Cardiac muscle cell (in vitro differentiated cells and primary cell): ENCODE measurements at places on chromosomes 6 and 20.

DNA sequence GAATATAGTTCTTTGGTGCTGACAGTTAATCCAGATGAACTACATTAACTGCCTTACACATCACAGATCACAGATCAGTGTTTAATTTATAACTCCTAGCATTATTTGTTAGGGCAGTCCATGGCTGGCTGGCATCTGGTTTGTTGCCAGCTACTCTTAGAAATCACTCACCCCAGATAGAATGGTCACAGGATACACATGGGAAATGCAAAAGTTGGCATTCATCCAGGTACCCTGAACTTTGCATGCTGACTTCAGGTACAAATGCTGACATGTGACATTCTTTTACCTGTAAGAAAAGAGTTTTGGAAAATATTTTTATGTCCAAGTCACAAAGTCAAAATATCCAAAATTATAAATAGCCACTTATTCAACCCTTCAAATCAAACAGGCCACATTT lies 20.2 kb downstream of the FBXL4 start:
- no peak for DNase-seq

DNA sequence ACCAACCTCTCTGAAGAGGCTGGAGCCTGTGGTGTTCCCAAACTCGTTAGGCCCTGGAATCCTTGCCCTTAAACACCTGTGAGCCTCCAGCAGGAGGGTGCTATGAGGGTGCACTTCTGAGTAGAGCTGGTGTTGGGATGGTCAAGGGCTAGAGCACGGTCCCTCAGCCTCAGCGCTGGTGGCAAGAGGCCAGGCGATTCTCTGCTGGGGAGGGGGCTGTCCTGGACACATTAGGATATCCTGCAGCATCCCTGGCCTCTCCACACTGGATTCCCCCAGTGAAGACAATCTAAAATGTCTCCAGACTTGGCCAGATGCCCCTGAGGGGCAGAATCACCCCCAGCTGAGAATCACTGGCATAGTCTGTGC lies 157.8 kb downstream of the SYCP2 start:
- no peak for DNase-seq

DNA sequence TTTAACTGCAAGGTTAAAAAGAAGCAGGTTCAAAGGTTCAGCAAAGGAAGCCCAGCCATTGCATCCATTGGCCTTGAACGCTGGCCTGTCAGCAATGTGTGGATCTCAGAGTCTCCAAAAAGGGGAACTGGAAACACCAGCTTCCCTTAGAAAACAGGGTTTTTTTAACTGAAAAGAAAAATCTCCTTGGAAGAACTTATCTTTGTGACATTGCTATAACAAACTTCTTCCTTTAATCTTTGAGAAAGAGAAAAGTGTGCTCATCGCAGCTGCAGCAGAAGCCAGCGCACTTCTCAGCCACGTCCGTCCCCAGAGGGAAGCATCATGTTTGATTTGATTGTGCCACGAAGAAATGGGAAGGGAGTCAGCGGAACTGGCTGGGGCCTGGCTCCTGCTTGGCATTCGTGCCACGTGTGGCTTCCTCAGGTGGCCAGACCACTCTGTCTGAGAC lies 215.0 kb downstream of the SYNDIG1 start:
- no peak for DNase-seq

- no peak for DNase-seq
Observed at GRCh38 chr20:2399390-2399789, 18.7 kb downstream of the TGM6 start.

- DNase-seq = no peak
Observed at GRCh38 chr20:20286061-20286460, 81.8 kb upstream of the INSM1 start.

- peak; percentile 59 for DNase-seq
Observed at GRCh38 chr6:38012573-38012972, 193.0 kb downstream of the ZFAND3 start.

- DNase-seq = no peak
Observed at GRCh38 chr6:138030872-138031271, 76.3 kb downstream of the PERP start.

DNA sequence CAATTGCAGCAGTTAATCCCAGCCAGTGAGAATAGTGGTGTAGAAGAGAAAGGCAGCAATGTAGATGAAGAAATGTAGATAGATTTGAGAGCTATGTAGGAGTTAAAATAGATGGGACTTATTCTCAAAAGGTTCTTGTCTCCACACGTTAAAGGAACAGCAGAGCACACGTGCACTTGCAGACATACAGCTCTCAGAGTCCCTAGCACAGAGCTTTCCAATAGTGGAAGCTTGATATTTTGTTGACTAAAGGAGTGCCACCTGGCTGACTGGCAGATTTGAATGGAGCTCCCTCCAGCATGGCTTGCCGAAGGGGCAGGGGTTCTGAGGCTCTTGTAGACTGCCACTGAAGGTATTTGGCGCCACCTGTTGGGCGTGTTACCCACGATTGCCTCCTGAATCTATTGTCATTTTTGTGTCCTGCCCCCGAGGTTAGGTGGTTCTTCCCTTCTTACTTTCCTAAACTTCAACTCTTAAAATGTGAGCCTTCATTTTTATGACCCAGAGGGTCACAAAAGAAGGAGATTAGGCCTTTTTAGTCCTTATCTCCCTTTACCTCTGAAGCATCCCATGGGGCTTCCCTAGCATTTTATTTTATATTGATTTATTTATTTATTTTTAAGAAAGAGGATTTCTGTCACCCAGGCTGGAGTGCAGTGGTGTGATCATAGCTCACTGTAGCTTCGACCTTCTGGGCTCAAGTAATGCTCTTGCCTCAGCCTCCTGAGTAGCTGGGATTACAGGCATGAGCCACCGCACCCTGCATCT lies 16.4 kb downstream of the BRD2 start:
- DNase-seq = peak; percentile 89

- peak; percentile 55 for DNase-seq
Observed at GRCh38 chr6:116205281-116205680, 48.6 kb downstream of the TSPYL4 start.

DNA sequence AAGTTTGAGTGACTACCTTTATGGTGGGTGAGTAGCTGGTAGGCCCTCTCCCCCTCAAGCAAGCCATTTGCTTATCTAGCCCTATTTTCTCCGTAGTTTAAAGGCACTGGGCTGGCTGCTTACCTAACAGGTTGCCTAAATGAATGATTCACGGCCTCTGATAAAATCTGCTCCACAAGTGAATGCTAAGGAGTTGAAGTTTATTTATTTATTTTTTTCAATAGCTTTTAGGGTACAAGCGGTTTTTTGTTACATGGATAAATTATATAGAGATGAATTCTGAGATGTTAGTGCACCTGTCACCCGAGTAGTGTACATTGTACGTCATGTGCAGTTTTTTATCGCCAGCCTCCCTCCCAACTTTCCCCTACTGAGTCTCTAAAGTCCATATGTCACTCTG lies 8.3 kb upstream of the CDH26 start:
- no peak for DNase-seq

DNA sequence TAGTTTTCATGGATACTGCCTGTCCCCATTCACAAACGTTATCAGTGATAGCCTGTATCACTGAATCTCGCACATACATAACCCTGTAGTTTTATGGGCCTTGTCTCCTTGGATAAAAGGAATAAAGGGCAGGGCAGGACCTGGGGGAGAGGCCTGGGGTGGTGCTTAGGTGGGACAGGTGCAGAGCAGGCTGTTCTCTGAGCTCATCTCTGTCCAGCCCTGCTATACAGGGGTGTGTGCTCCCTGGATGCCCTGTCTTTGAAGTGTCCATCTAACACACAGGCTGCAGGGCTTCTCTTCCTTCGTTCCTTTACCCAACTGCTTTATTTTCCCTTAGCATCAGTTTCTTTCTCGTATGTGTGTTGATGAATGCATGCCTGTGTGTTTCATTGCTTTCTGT lies 26.4 kb downstream of the BRPF3 start:
- no peak for DNase-seq

- DNase-seq = no peak
Observed at GRCh38 chr6:12527339-12527738, 189.2 kb upstream of the PHACTR1 start.

- no peak for DNase-seq
Observed at GRCh38 chr20:44138867-44139266, 48.1 kb downstream of the JPH2 start.

- no peak for DNase-seq
Observed at GRCh38 chr6:36109092-36109491, 21.2 kb upstream of the MAPK13 start.

- DNase-seq = peak; percentile 96
Observed at GRCh38 chr6:79421707-79422484, 115.3 kb downstream of the LCA5 start.

- peak; percentile 97 for DNase-seq
Observed at GRCh38 chr6:159716247-159717096, 10.8 kb upstream of the WTAP start.

DNA sequence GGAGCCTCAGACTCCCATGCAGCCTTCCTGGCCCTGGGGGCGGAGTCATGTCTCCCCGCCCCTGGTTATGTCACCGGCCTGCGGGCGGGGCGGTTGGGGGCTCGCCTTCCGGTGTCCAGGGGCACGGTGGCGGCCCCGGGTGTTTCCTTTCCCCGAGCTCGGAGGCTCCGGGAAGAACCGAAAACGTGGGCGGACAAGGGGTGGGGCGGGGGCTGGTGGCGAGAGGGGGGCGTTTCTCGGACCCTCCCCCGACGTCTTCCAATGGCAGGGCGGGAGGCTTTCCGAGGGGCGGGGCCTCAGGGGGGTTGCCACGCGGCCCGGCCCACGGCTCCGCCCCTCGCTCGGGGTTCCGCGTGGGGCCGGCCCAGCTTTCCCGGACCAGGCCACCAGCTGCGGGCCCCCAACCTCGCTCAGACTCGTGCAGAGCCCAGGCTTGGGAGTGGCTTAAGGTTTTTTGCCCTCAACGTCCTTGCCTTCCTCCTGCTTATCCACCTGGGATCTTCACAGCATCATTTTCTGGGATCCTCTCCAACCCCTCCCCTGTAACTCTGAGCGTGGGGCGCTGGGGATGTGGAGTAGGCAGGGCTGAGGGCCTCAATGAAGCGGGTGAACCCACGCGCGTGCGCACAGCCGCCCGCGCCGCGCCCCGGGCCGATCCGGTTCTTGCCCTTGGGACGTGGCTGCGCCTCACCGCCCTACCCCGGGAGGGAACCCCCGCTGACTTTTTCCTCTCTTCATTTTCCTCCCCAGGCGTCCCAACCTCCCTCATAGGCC lies 2.1 kb upstream of the NRN1 start:
- DNase-seq = peak; percentile 90

DNA sequence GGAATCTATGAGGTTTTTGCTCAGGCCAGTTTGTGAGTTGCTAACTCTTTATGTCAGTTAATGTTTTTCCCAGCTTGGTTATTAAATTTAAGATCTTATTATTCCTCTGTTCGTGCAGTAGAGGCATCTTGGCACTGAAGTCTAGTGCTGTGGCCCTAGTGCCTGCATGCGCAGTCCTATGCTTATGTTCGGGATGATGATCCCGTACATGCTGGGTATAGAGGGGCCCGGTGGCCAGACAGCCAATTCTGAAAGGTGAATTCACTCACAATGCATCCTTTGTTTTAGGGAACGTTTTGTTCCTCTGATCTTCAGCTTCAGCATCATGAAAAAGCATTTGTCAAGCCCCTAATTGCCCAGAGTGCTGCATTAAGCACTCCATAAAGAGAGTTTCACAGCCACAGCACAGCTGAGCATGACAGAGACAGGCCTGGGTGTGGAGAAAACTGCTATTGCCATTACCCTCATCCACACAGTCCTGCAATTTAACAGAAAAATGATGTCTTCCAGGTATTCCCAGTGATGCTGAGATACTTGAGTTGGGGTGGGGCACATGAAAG lies 39.8 kb upstream of the BACH2 start:
- no peak for DNase-seq

DNA sequence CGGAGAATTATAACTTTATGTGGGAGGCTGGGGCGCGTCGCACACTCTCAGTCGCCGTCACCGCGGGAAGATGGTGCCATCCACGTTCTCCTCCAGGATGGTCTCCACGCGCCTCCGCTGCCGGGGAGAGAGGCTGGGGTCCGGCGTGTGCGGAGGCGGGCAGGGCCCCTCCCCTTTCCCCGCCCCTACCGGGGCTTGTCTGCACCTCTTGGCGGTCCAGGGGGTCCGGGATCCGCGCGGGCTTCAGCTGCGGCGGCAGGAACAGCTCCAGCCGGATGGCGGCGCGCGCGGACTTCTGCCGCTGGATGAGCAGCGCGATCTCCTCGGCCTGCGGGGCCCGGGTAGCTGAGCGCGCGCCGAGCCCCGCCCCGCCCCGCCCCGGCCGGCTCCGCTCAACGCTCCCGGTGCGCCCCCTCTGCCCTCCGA lies 807 bp downstream of the LKAAEAR1 start:
- peak; percentile 82 for DNase-seq

DNA sequence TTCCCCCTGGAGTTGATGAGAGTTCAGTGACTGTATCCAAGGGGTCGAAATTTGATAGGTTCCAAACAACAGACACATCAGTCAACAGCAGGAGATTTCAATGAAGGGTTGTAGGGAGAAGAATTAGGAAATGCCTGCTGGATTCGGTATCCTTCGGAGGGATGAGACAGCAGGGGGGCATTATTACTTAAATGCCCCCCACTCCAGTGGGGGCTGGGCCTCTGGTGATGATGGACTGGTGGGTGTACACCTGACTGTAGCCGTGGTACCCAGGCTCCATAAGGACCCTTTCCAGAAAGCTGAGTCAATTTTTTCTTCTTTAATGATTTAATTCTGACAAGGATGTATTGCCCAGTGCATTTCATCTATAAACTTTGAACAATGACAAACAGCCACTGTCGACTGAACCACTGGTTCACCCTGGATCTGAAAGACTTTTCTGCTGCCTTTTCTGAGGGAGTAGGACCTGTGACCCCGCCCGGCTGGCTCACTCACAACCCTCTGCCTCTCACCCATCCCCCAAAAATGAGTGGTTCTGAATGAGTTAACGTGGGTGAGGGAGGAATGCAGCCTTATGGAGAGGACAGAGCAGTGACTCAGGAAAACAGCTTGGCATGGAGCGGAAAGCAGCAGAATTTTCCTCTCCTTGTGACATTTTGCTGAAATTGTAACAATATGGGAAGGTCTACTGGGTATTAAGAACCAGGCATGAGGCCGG lies 41.0 kb downstream of the ZMYND8 start:
- peak; percentile 90 for DNase-seq

DNA sequence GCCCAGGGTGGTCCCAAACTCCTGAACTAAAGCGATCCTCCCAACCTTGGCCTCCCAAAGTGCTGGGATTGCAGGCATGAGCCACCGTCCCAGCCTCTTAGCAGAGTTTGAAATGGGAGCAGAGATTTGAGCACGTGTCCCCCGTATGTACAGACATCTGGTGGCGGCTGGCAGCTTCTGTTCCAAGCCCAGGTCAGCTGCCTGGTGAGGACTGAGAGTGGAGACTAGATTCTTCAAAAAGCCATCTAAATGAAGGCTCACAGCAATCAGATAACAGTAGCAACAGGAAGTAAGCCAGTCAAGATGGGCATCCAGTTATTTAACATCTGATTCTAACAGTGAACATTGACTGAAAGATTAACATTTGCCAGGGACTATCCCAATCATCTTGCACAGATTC lies 128.1 kb upstream of the AKAP12 start:
- no peak for DNase-seq

- no peak for DNase-seq
Observed at GRCh38 chr6:146884728-146885127, 286.0 kb downstream of the ADGB start.

DNA sequence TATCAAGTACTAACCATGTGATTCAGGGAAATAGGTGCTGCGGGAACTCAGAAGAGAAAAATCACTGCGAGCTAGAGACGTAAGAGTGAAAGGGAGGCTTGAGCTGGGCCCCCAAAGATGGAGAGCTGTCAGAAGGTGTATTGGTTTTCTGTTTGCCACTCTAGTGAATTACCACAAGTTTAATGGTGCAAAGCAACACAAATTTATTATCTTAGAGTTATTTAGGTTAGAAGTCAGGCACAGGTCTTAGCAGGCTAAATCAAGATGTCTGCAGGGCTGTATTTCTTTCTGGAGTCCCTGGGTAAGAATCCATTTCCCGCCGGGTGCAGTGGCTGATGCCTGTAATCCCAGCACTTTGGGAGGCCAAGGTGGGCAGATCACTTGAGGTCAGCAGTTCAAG lies 2.5 kb downstream of the ZSWIM3 start:
- no peak for DNase-seq
